ENCODE measurements at places on chromosomes 4 and X.
A peak's percentile ranks its signal among the peaks of the same experiment; 100 is the strongest.

DNA sequence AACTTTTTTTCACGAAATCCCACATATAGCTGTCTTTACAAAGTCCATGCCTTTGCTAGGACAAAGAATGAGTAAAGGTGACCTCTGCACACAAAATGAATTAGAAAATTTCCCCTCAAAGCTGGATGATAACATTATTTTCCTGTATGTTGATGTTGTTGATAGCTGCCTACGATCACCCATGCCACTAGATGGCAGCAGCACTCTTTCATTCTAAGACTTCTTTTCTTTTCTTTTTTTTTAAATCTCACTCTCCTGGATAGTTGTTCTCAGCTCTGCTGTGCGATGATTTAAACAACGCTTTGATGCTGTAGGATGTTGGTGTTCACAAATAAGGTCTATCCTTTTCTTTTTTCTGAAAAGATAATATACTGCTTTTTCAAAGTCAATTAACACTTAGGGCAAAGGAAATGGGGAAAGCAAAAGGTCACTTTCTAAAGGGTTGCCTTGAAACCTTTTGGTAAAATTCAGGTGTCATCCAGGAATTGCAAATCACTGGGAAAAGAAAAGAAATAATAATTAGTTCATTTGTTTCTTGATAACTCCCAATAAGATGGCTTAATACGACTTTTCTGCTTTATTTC, 266.8 kb downstream of the C4orf33 start:
- no peak for DNase-seq

- DNase-seq, result no peak
Measured at GRCh38 chr4:155413451-155413850, 36.7 kb upstream of the MAP9 start.

GRCh38 chr4:78602334-78602733, 50.8 kb downstream of the ANXA3 start:
- DNase-seq, result no peak

GRCh38 chr4:1579901-1580691, 104.0 kb downstream of the FAM53A start:
- DNase-seq, result peak; percentile 86

DNA sequence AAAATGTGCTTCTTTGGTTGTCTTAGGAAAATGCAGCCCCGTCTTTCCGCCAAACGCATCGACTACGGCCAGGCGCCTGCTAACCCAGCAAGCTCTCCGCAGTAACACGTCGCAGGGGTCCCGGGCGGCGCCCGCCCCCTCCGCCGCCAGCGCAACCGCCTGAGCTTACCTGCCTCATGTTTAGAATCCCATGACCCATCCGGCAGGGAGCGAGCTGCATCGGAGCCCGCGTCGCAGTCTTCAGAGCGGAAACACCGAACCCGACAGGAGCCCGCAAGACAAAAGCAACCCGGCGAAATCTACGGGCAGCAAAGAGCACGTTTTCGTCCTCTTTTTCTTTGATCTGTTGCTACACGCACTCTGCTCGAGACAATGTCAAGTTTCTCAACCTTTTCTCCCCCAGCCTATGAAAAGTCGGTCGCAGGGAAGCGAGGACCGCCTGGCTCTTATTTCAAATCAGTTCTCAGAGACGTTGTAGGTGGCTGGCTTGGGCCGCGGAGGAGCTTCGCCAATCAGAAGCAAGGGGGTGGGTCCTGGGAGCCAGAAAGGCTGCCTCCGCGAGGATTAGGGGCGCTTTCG, at the start of gene MID1:
Gene MID1, minus strand, starts transcription at position 465 of the 579 bp plus-strand sequence. CDS start 53,038 bp downstream, outside the sequence.
- DNase-seq, result no peak

DNA sequence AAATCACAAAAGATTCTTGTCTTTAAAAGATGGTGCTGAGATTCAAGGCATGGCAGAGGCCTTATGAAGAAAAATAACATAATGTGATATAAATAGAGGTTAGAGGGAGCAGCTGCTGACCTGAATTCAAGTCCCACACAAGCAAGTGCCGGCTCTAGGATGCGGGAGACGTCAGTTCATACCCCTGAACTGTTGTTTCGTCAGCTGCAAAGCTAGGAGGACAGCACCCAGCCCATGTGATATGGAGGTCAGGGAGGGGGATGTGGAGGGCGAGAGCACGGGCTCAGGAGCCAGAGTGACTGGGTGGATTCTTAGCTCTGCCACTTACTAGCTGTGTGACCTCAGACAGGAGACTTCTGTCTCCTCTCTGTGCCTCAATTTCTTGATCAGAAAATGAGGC, 77.9 kb downstream of the JAKMIP1 start:
- DNase-seq, result no peak

DNA sequence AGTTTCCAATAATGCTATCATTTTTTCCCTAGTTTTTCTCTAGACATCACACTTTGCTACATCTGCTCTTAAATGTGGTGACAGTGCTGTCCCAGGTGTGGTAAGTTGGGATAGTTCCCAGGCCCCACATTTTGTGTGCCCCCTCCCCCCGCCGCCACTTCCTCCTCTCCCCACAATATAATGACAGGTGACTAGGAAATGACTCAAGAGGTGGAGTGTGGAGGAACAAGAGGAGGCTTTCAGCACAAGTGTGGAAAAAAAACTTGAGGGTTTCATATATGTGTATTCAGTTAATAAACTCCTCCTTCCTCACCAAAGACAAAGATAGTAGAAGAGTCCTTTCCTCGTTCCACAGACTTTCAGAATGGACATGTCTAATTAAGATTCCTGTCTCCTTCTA, 18.3 kb upstream of the IL21 start:
- no peak for DNase-seq

DNA sequence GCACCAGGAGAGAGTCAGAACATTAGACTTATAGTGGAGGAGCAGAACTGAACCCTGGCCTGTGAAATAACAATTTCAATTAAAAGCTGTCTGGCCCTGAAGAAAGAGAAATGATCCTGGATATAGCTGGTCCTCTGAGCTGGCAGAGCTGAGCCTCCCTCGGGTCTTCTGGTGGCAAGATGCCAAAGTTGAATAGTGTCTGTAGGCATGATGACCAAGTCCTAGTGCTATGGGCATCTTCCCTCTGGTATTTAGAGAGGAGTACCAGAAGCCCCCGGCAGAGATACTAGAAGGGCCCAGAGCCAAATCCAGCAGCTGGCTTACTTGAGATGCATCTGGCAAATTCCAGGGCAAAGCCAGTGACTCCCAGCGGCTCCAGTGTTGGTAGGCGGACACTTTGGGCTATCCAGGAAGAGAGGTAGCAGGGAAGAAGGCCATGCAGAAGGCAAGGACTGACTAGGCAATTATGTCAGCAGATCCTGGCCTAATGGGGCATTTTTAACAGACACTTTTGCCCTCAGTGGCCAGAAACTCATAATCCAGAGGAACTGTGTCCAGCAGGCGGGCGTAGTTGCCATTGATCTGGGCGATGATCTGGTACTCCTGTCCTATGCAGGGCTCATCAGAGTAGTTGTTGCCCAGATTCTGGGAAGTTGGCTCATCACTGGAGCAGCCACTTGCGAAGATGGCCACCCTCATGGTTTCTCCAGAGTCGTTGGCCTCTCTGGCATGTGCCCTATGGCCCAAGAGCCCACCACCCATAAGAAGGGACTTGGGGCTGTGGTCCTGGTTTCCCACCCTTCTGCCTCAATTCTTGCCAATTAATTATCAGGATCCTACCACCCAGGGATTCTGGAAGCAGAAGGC, 17.9 kb downstream of the VSIG4 start:
- DNase-seq, result no peak

DNA sequence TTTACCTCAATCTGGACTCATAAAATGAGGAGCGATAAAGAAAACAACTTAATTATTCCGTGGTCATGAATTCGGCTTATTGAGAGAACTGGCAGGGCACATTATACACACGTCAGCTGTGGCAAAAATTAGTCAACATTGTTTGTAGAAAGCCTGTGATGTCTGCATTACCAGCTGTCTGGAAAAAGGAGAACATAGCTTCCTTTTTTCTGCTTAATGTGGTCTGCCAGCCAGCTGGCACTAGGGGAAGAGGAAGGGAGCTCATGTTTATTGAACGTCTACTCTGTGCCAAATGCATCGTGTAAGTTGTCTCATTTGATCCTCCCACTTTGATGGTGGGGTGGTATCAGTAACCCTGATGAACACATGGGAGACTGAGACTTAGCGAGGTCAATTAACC, 367.6 kb downstream of the ARHGAP24 start:
- no peak for DNase-seq

DNA sequence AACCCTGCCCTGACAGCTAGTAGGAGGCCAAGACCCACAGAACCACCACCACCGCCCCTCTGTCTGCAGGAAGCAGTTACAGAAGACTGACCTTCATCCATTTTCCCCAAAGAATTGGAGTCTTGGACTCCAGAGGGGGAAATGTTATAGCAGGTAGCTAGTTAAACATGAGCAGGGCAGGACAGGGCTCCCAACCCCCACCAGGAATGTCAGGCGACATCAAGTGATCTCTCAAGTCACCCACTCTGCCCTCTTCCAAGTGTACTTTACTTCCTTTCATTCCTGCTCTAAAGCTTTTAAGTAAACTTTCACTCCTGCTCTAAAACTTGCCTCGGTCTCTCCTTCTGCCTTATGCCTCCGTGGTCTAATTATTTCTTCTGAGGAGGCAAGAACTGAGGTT, 17.1 kb upstream of the AADAT start:
- no peak for DNase-seq

DNA sequence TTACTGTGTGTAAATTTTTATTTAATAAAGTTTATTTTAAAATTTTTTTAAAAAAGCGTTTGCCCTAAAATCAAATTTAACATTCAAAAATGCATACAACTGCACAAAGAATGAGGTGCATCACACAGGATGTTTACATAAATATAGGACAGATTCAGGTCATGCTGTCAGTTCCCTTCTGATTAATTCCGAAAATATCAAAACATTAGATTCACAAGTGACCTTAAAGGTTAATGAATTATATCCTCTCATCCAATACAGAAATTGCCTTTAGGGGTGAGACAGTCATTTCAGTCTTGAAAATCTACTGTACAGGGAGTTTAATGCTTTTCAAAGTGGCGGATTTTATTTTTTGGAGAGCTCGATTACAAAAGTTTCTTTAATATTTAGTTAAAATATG, 208.7 kb upstream of the FTHL17 start:
- no peak for DNase-seq

- no peak for DNase-seq
Measured at GRCh38 chrX:37594755-37595382, 23.4 kb downstream of the LANCL3 start.

- no peak for DNase-seq
Measured at GRCh38 chr4:119135721-119136121, at the start of gene MYOZ2. Gene MYOZ2 (plus strand): TSS chr4:119135832. CDS start chr4:119136526, 694 bp downstream.

DNA sequence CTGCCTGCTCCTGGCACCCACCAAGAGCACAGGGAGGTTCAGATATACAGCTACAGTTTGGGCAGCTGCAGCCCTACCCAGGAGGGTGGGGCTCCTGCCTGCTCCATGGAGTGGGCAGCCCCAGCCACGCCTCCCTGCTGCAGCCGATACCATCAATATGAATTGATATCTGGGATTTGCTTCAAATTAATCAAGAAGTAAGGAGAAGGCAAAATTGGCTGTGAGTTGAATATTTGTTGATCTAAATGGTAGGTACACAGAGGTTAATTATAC, 31.2 kb upstream of the ZNF280C start:
- no peak for DNase-seq

GRCh38 chr4:108889696-108890483, 127.0 kb upstream of the ETNPPL start:
- DNase-seq, result no peak

- DNase-seq, result no peak
Measured at GRCh38 chr4:86594559-86595425, 677 bp downstream of the PTPN13 start.

DNA sequence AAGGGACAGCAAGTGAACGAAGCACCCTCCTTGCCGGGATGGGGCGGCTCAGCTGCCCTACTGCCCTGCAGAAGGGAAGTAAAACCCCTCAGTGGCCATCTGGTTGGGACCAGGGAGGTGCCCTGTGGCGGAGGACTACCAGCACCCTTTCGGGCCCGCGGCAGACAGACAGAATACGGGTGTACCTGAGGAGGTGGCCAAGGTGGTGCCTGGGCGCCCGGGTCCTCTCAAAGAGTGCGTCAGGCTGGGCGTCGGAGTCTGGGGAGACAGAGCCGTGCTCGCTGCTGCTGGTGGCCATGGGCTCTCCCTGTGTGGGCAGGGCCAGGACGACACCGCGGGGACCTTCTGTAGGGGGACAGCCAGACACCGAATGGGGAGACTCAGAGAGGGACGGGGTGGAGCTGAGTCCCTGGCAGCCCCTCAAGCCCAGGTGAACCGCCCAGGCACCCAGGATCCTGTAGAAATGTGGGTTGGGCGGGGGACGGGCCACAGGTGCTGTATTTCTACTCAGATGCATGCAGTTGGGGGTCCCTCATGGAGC, 29.7 kb downstream of the PDHA1 start:
- no peak for DNase-seq

DNA sequence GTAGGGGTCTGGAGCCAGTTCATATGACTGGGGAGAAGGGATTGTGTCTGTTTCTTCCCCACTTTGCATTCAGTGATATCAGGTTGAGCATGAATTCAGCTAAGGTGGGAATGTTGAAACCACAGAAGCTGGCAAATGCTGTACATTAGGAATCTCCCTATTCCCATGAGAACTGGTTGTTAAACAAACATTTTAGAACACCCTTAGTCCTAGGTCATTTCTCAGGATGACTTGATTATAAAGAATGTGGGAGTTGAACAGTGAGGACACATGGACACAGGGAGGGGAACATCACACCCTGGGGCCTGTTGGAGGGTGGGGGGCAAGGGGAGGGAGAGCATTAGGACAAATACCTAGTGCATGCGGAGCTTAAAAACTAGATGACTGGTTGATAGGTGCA, 62.6 kb upstream of the LIMCH1 start:
- no peak for DNase-seq

- no peak for DNase-seq
Measured at GRCh38 chr4:188854436-188854835, 715.2 kb downstream of the TRIML1 start.

GRCh38 chr4:43410636-43411035, 518.1 kb downstream of the GRXCR1 start:
- DNase-seq, result no peak

DNA sequence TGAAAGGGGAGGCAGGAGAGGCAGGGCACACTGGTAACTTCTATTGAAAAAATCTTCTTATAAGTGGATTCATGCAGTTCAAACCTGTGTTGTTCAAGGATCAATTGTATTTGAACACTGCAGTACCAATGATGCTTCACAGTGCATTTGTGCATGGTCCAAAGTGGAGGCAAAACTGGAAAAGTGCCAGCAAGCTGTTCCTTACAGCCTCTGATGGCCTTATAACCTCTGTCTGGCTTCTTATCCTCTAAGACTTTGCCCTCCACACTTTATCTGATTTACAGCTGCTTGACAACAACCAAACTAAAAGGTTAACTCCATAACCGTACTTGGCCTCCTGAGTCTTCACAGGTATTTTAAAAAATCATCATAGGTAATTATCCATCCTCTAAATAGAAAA, 40.4 kb downstream of the MAGEB17 start:
- no peak for DNase-seq

All from stimulated activated CD8-positive, alpha-beta memory T cell treated with anti-CD3 and anti-CD28 coated beads, Interleukin-2, amount 100 ng/mL, for 1 hour (primary cell).